ENCODE measurements at places on chromosomes 1 and 21. TPM values are rescaled to one million over a fixed set of nuclear protein-coding genes. Genes with fewer than 3 reads are reported as not detected.

DNA sequence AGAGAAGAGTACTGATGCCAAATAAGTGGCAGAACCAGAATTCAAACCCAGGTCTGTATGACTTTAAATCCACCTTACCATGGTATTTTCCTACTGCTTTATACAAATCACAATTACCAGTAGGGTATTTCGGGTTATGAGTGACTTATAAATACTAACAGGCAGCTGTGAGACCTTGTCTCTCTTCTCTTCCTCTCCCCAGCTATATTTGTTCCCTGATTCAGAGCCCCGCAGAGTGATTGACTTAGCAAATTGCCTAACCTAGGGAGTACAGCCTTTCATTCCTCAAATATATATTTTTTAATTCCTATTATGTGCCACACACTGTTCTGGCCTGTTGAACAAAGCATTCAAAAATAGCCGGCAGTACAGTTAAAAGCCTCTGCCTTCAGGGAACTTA lies 168.0 kb downstream of the CLEC20A start:
- no peak for DNase-seq

DNA sequence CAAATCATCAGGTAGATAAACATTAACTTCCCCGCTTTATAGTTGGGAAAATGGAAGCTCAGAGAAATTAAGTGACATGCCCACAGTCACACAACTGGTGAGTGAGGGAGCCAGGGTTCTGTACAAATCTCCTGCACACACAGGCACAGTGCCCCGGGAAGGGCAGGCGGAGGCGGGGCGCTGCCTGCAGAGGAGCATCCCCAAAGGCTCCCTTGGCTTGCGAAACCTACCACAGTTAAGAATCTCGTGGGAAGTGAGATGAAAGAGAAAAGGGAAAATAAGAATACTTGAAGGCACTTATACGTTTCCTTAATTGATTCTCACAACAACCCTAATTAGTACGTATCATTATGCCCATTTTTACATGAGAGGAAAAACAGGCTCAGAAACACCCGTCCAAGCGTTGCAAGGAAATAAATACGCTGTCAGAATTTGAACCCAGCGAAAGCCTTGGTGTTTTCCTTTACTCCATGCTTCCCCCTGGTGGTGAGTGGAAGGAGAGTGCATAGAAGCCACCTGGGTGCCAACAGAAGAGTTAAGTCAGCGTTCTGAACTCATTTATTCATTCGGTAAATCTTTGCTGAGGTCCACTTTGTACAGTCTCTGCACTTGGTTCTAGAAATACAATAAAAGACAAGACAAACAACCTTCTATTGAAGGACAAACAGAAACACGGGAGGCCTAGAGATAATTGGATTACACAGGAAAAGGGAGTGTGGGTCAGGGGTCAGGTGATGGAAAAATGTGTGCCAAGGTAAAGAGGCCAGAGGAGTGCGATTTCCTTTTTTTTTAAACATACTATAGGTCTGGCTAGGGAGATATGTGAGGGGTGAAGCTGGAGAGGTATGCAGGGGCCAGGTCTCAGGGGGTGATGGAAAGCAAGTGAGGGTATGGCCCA lies 28.4 kb downstream of the ACP6 start:
- no peak for DNase-seq

GRCh38 chr1:115753830-115754229 lies 14.7 kb downstream of the CASQ2 start:
- DNase-seq: no peak

DNA sequence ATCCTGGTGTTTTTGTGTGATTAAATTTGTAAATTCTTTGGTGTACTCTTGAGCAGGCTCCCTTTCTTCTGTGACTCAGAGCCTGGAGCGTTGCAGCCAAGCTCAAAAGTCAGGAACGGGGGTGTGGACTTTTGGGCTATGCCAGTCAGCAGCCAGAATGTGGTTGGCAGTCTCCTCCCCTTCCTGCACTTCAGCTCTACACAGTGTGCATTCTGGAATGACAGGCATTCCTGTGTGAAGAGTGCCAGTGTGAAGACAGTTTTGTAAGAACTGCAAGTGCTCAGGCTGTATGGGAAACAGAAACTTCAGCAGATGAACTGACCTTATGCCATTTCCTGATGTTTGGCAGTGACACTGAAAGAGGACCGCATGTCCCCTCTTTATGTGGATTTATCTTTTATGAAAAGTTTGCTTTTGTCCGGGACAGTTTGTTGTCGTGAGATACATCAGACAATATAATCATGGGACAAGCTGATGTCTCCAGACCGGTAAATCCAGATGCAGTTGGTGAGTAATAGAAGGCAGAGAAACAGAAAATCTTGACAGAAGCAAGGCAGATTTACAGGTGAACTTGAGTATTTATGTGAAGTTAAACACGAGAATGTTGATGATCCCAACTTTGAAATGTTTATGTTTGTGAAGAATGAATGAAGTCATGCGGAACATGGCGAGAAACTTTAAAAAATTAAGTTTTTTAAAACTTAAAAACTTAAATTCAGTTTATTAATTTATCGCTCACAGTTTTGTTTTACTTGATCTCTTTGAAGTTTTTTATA lies 67.7 kb upstream of the RCC1 start:
- DNase-seq: no peak

GRCh38 chr1:238239343-238239742 lies 348.6 kb upstream of the ZP4 start:
- DNase-seq: no peak

GRCh38 chr1:28577052-28577678 lies 14.9 kb upstream of the RAB42 start:
- no peak for DNase-seq

DNA sequence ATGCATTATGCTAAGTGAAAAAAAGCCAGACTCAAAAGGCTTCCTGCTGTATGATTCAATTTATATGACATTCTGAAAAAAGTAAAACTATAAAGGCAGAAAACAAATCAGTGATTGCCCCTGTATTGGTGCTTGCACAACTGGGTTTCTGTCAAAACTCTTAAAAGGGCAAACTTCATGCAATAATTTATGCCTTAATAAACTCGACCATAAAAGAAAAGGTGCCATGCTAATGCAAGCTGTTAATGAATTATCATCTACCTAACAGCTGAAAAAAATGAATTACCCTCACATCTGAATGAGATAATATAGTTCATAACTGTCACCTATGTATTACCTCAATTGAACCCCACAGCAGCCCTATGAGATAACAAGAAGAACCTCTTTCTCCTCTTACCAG lies 120.8 kb upstream of the ATP1A1 start:
- no peak for DNase-seq

DNA sequence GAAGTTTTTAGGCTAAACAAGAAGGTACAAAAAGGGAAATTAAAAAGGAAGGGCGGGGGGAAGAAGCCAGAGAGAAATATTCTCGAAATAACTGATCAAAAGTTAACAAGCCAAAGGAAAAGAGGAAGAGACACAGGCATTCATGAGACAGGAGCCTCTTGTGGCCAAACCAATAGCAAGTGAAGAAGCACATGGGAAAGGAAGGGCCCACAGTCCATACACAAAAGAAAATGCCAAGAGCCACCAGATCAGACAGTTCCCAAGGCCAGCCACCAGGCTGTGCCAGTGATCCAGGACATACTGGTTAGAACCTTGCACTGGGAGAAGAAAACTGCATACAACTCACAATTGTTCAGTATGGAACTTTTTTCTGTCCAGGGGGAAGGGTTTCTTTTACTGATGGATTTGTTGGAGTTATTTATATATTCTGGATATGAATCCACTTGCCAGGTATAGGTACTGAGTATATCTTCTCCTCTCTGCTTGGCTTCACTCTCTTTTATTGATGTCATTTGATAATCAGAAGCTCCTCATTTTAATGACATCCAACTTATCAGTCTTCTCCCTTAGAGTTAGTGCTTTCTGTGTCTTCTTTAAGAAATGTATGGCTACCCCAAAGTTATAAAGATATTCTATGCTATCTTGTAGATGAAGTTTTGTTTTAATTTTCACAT lies 76.8 kb downstream of the CD46 start:
- DNase-seq: no peak

GRCh38 chr1:67853704-67854103 lies 20.4 kb upstream of the GNG12 start:
- DNase-seq: no peak

DNA sequence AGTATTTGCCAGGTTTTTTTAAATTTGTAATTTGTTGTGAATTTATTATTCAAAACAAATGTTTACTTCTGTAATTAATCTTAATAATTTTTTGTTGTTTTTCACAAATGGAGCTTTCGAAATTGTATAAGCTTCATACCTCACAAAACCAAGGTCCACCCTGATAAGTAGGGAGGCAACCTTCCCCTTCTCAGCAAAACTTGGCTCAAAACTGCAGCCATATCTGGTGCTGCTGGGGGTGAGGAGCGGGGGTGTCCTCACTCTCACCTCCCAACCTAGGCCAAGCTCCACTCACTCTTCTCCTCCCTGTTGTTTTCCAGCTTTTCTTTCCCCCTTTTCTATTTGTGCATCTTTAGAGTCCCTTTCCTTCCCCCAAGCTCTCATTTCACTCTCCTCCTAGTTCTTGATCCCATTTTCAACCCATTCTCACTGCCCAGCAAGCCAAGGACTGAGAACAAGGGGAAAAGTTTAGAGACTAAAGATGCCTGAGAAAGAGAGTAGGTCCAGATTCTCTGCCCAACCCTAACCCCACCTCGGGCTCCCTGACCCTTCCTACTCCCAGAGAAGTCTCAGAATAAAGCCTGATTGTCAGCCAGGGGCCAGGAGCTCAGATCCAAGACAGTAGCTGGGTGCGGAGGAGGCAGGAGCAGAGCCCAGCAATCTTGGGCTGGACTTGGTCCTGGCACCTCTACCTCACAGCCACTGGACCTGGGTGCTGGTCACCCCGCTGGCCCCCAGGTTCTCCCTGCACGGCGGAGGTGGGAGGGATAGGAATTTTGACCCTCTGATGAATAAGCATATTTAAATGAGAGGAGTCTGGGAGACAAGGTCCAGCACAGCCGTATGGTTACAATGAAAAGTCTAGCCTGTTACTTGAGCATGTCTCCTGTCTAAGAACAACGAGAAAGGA lies 8.3 kb upstream of the CFAP45 start:
- no peak for DNase-seq

DNA sequence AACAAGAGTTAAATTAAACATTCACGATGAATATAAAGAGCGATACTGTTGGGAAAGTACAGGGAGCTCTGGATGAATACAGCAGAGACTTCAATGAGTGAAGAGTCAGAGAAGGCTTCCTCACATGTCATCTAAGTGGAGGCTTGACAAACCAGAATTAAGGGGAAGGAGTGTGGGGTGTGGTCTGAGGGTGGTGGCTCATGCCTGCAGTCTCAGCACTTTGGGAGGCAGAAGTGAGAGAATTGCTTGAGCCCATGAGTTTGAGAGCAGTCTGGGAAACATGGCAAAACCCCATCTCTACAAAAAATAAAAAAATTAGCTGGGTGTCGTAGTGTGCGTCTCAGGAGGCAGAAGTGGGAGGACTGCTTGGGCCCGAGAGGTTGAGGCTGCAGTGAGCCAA lies 8.7 kb downstream of the SDHB start:
- DNase-seq: no peak

DNA sequence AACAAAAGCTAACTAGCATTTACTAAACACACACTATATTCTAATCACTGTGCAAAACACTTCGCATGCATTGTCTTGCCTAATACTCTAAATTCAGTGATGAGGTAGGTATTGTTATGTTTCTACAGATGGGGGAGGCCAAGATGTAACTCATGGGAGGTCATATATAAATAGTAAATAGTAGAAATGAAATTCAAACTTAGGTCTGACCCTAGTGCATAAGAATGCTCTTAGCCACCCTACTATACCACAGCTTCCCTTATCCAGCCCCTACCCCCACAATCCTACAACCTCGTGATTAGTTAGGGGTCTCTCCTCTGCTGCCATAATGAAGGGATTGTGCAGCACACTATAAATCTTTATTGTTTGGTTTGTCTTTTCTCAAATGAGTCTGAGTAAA lies 3.3 kb downstream of the PFDN2 start:
- no peak for DNase-seq

DNA sequence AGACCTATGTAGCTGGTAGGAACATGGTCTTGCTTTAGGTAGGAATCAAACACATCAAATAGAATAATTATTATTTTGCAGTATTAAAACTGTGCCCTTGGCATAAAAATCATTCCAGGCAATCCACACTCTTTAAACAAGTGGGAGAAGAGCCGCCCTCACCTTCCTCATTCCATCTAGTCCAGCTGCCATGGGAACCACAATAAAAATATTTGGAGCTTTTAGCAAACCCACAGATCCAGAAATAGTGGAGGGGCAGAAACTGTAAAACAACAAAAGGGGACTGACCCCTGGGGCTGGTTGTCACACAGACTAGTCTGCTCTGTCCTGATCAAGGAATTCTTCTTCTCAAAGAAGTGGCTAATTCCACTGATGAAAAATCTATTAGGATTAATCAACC lies 61.6 kb downstream of the PTPRC start:
- DNase-seq: no peak

Gene HUNK
- 0.92 TPM for total RNA-seq

Gene MUL1
- total RNA-seq: 30.8 TPM

Gene AADACL3
- total RNA-seq: not detected

Gene NBPF10
- total RNA-seq: 4.5 TPM

Gene HCN3
- 4.3 TPM for total RNA-seq
